Progenitor cell of endocrine pancreas (in vitro differentiated cells): ENCODE measurements at places on chromosomes 6 and 20.

DNA sequence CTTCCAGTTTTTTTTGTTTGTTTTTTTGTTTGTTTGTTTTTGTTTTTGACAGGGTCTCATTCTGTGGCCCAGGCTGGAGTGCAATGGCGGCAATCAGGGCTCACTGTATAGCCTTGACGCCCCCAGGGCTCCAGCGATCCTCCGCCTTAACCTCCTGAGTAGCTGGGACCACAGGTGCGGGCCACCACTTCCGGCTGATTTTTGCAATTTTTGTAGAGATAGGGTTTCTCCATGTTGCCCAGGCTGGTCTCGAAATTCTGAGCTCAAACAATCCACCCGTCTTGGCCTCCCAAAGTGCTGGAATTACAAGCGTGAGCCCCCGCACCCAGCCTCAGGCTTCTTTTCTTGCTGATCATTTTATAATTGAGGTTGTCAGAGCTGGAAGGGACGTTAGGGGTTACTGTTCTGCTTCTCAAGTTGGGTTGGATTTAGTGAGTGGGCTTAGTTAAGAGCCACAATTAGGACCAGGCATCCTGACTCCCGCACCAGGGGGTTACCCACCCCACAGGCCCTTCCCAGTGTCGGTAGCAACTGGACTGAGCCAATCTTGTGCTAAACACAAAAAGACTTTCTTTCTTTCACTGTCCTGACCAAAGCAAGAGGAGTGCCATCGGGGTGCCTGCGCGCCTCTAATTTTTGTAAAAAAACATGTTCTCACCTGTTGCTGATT is 13.1 kb upstream of the ZSCAN9 start:
- no peak for DNase-seq

DNA sequence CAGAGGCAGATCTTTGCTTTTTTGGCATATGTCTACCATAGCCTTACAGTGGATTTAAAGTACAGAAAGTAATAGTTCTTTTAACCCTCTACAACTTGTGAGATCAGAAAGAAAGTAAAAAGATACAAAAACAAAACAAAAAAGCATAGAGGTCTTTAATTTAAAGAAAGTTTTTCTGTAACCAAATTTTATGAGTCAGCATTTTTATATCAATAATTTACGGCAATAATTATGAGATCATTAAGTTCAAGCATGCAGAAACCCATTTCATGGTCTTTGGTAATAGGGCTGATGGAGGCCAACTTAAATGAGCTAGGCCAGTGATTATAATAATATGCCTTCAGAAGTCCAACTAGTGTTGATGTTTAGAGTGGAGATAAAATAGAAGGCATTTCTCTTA is 145.9 kb downstream of the AIG1 start:
- no peak for DNase-seq

DNA sequence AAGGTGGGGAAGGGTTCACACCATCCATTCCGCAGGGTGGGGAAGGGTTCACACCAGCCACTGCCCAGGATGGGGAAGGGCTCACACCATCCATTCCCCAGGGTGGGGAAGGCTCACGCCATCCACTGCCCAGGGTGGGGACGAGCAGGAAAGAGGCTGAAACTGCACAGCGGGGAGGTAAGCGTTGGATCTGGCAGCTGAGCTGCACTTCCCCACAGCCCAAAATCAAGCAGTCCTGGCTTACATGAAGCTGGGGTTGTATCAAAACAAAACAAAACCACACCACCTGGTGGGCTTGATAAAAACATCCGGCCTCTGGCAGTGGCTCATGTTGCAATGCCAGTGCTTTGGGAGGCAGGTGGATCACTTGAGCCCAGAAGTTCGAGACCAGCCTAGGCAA is 268.5 kb downstream of the TAF4 start:
- DNase-seq = no peak

- no peak for DNase-seq
These were observed 43.9 kb upstream of the DEK start for GRCh38 chr6:18308070-18308735.

- DNase-seq = no peak
These were observed 81.3 kb upstream of the CD93 start for GRCh38 chr20:23167431-23167830.

- DNase-seq = no peak
These were observed 6.5 kb downstream of the SLPI start for GRCh38 chr20:45247865-45248264.

DNA sequence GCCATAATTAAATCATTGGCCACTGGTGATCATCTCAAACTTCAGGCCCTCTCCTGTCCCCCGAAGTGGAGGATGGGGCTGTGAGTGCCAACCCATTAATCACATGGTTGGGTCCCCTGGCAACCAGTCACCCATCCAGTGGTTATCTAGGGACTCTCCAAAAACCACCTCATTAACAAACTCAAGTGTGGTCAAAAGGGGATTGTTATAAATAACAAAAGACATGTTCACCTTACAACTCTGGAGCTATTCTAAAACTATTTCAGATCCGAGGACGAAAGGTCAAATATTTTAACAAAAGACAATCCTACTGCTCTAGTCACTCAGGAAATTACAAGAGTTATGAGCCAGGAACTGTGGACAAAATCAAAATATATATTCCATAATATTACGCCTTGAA is 95.5 kb upstream of the PRND start:
- no peak for DNase-seq

DNA sequence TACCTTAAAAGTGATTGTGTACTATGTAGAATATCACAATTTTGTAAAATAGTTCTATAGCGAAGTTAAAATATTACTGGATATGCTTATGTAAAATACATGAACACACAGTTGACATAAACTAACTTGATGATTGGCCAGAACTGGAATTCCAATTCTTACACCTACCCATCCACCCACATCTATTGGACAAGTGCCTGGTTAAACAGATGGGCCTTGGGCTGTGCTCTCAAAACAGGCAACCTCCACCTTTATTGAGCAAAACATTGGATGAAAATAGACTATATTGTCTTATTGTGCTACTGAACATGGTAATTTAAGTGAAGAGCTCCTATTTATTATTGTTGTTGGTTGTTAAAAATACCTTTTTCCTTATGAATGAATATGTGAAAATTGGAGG is 154.0 kb upstream of the FLRT3 start:
- no peak for DNase-seq

GRCh38 chr20:17518339-17519052 is 12.7 kb downstream of the BFSP1 start:
- no peak for DNase-seq

- DNase-seq = no peak
These were observed 326.3 kb downstream of the RIMS1 start for GRCh38 chr6:72212686-72213085.

GRCh38 chr20:3244613-3245012 is 5.6 kb upstream of the SLC4A11 start:
- no peak for DNase-seq

GRCh38 chr6:136751522-136751956 is 40.7 kb downstream of the MAP3K5 start:
- DNase-seq = no peak

DNA sequence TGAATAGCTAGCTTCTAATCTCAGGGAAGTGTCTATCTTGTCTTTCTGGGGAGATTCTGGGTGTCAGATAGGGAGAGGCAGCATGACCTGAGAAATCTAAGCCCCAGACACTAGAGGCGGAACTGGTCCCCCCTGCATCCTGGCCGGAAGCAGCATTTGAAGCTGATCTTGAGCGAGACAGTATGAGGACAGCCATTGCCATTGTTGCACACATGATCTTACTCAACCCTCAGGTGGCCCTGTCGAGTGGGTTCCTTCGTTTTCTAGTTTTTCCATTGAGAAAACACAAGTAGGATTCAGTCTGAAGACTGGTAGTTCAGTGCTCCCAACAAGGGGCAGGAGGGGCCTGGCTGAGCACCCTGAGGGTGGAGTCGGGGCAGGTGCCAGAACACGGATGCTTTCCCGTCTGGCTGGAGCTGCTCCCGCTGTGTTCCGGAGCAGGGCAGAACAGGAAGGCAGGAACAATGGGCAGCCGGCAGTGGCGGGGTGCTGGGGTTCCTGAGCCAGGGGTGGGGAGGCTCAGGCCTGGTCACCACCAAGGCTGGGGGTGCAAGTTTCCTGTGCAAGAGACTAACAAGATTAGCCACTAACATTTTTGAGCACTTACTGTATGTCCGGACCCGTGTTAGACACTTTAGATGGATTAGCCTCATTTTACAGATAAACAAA is 7.9 kb upstream of the SDCBP2 start:
- DNase-seq = no peak

DNA sequence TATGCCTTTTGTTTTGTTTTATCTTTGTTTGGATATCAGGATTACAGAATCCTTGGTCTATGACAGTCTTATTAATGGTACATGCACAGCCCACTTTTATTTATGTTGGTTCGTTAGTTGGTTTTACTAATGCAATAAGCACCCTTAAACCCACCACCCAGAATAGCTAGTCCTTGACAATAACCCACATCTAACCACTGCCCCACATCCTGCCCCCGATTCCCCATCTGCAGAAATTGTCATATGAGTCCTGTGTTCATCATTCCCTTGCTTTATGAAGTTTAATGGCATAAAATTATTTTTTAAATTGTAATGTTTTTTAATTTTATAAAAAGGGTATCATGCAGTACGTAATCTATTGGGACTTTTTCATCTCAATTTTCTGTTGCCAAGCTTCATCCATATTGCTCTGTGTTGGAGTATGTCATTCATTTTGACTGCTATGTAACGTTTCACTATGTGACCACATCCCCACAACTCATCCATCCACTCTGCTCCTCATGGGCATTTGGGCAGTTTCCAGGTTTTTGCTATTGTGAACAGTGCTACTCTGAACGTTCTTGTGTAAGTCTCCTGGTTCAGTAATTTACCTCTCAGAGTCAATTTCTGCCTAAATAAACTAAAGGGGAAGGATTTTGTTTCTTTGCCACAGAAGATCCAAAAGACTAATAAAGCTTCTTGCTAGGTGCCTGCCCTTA is 150.4 kb downstream of the MRPL14 start:
- DNase-seq = no peak

DNA sequence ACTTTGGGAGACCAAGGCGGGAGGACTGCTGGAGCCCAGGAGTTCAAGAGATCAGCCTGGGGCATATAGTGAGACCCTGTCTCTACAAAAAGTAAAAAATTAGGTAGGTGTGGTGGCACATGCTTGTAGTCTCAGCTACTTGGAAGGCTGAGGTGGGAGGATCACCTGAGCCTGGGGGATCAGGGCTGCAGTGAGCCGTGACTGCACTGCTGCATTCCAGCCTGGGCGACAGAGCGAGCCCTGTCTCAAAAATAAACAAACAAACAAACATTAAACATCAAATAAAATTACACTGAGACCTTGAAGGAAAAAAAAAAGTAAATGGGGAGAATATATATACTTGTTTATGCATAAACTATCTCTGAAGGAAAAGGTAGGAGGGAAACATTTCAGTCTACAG is 387.8 kb downstream of the ZFAND3 start:
- DNase-seq = no peak

DNA sequence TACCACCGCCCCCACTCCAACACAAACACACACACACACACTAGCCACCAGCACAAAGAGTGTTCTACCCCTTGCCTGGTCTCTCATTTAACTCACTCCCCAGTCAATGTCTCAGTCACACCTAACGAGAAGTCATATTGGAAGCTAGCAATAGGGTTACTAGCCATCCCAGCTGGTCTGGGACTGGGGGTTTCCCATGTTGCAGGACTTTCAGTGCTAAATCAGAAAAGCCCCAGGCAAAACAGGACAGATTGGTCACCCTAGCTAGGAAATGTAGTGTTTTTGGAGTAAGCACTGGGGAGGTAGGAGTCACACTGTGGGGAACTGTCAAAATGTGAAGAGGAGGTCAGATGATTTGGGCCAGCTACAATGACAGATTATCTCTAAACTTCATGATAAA is 158.1 kb downstream of the UNC5CL start:
- DNase-seq = no peak

DNA sequence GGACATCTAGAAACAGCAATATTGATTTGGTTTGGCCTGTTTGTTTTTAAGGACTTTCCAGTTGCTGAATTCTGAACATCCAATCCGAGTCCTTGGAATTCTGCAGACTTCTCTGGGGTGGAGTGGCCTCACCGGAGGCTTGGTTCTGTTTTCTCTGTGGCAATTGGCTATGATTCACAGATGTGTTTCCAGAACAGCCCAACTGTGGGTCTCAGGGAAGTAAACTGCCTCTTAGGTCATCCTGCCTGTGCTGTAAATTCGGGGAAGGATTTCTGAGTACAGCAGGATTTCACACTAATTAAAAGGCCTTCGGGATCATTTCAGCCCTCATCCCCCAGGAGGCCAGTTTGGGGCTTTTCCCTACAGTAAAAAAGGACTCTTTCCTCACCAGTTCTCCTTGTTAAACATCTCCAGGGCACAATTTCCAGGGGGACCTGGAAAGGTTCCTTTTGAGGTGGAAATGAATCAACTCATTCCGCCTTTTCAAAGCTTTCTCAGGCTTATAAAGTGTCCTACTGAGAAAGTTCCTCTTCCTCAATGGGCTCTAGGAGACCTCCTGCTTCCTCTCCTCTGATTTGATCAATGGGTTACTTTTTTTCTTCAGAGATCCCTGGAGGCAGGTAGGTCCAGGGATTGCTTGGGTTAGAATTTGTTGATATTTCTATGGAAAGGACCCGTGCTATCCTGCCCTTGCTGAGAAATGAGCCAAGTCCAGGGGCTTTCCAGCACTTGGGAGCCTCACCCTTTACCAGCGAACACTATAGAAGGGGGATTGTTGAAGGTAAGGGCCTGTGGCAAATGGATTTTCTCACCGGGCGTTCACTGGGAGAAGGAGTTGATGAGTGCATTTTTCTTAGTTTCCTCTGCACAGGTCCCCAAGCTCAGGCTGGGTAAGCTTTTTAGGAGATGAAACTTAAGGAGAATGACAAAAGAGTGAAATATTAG is 114.6 kb downstream of the CLIC5 start:
- no peak for DNase-seq

DNA sequence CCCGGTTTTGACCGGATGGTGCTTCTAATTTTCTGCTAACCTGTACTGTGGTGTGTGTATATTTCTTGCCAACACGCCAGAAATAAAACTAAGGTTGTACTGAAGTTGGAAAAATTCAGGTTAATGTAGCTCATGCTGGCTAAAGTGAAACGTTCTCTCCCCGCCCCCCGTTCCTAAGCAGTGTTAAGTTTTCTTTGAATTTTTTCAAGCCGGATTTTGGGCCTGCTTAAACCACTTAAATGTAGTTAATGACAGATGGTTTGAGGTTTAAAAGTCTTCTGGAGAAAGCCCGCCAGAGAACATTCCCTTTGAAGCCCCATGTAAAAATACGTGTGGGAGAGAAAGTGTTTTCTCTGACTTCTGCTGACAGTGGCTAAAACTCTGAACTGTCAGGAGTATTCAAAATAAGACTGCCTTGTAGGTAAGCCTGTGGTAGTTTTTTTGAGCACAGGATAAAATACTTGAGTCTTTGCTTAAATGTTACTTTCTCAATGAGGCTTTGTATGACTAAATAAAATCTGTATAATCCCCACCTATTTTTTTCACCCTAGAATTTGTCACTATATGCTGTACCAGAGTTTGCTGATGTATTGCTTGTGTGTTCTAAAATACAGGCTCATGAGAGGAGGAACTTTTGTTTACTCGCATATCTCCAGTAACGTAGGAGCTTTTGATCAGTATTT is 101.3 kb downstream of the OR2B2 start:
- DNase-seq = no peak
